IPS DF 6.9 (cell line): ENCODE measurements at places on chromosomes 16 and 17.

GRCh38 chr16:48231727-48232492 lies 12.2 kb upstream of the LONP2 start:
- peak; percentile 16 for DNase-seq

- no peak for DNase-seq
Measured at GRCh38 chr16:81718637-81719036, 60.5 kb upstream of the PLCG2 start.

- DNase-seq, result no peak
Measured at GRCh38 chr17:63419949-63420867, 25.9 kb downstream of the CYB561 start.

GRCh38 chr17:77693776-77694175 lies 264.7 kb upstream of the TNRC6C start:
- no peak for DNase-seq

DNA sequence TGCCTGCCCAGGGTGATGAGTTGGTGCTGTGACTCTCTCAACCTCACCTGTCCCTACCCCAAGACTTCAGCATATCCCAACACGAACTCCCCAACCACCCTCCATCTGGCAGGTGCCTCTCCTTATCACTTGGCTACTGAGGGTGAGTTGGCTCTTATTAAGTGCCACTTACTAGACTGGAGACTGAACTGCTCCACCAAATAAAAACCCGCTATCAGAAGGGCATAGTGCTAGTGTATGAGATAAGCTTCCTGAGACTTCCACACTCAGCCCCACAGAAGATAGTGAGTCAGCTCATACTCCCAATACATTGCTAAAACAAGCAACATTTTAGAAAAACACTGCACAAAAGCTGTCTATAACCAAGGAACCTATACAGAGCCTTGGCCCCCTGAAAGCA lies 16.0 kb upstream of the CCL18 start:
- DNase-seq, result no peak

DNA sequence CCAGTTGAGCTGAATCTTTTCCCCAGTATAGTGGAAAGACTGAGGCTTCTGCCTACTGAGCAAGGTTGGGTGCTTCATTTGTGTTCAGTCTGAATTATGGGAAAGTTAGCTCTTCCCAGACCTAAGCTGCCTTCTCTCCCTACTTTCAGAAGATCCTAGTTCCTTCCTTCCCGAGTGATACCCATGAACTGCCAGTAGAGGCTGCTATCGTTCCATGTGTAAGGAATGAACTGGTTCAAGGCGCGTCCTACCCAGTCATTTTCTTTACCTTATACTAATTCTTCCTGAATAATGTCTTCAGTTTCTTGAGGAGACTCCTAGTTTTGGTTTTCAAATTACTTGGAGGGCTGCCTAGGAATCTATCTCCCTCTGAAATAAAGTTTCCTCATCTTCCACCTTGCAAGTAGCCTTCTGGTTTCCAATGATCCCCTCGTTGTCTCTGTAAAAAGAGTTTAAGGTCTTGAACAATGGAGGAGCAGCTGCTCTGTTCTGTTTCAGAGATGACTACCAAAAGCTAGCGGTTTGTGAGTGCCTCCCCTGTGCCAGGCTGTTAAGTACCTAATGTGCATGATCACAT lies 934 bp upstream of the AOC2 start:
- no peak for DNase-seq
